Coronary artery (tissue), 2 donors: ENCODE measurements at places on chromosomes 13 and 19.

DNA sequence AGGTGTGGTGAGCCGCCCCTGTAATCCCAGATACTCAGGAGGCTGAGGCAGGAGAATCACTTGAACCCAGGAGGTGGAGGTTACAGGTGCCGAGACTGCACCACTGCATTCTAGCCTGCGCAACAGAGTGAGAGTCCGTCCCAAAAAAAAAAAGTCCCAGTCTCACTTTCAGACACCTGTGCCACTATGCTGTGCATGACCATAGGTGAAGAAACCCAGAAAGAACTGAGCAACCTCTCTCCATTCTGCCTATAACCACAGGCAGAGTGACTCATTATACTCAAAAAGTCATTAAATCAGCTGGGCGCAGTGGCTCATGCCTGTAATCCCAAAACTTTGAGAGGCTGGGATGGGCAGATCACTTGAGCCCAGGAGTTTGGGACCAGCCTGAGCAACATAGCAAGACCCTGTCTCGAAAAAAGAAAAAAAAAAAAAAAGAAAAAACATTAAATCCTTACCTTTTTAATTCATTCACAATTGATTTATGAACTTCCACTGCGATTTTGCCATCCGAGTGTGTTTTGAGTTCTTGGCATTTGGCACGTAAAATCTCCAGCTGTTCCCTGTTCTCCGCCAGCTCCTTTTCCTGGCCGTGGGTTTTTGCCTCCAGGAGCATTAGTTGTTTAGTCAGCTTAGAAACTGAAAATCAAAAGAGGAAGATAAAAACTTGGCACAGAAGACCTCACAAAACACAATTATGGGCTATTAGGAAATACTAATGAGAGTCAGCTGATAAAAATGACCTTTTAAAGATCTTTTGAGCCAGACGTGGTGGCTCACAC is 45.5 kb upstream of the SLC7A9 start:
- no peak for DNase-seq

DNA sequence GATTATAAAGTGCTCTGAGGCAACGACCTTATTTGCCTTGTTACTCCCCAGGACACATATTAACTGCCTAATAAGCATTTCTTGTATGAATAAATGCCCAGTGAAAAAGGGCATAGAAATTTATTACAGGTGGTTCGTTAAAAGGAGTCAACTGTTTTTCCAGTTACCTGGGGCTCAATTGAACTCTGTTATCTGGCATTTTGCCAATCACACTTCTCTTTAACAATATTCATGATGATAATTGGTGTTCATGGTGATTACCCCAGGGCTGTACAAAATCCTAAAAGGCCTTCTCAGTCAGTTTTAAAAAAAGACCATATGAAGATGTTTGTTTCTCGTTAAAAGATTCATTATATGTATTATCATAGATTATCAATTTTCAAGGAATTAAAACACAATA is 57.1 kb downstream of the KL start:
- DNase-seq, result no peak

DNA sequence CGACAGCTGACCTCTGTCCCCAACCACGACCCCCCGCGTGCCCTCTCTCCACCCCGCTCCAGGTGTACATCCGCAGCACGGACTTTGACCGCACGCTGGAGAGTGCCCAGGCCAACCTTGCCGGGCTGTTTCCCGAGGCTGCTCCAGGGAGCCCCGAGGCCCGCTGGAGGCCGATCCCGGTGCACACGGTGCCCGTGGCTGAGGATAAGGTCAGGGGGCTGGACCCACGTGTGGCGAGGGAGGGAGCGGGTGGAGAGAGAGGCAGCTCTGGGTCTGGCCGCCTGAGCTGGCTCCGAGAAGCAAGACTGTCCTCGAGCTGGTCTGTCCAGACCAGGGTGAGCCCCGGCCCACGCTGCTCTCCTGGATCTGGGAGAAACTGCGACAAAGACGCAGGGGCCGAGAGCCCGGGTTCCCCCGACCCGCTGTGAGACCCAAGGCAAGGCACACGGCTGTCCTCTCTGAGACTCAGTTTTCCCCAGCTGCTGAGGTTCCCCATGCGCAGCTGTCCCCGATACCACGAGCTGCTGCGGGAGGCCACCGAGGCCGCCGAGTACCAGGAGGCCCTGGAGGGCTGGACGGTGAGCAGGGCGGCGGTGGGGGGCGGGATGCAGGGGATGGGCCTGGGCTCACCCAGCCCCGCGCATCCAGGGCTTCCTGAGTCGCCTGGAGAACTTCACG is 1.5 kb downstream of the ACP4 start:
- DNase-seq, result no peak

GRCh38 chr13:61700620-61701019 is 285.0 kb upstream of the PCDH20 start:
- no peak for DNase-seq

DNA sequence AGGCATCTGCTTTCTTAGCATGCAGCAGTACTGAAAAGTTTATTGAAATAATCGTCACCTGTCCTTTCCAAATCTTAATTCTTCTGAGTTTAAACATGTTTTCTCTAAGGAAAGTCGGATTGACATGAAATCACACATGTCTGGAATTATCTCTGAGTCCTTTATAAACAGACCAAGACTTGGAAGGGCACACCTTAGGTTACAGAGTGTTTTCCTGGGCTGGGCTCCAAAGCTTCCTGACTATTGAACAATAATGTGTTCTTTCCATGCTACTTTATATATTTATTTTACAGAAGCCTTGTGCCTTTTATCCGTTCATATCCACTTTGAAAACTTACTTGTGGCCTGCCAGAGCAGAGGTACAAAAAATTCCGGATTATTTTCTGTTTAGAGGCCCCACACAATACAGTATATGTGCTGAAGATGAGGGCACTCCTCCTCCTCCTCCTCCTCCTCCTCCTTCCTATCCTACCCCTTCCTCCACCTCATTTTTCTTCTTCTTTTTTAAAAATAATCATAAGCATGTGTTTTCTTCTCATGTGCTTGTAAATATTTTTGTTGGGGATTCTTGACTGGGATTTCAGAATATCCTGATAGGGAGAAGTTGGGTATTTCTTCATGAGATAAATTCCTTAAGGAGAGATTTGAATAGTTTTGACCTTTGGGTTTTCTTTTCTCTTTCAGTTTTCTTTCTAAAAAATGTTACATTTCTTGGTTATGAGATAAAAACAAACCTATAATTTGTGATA is 52.3 kb downstream of the LRCH1 start:
- no peak for DNase-seq

DNA sequence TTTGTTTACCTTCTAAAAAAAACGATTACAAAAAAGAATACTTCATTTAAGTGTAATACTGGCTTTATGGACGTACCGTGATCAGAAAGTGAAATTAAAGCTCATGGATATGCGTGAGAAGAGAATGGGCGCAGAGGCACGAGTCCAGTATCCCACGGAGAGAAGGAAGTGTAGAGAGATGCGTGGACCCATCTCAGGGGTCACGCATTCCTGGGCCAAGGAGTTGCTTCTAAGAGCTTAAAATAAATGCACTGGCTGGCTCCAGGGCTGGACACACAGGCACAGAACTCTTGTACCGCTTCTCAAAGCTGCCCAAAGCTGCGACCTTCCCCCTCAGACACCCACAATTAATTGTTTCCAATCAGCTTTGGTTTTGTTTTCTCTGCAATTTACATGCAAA is 8.7 kb upstream of the SPC24 start:
- DNase-seq, result no peak

GRCh38 chr13:96089749-96090239 is at the start of gene HS6ST3:
Gene HS6ST3, plus strand, starts transcription at chr13:96090107.
- DNase-seq, result no peak

- DNase-seq, result no peak
Measured at GRCh38 chr13:26325876-26326275, 71.9 kb downstream of the CDK8 start.

DNA sequence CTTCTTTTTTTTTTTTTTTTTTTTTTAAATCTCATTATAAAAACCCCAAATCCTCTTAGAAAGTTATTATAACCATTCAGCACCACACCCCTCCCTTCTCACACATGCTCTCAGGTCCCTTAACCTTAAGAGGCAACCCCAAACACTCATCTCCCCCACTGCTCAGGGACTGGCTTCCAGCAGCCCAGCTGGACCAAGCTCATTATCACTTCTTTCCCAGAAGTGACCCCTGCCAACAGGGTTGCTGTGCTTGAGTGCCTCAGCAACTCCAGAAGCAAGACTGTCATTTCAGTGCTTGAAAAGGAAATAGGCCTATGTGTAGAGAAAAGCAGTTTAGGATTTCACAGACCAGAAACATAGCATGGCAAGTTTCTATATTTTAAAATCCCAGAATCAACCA is 84.3 kb downstream of the SLAIN1 start:
- DNase-seq, result no peak

DNA sequence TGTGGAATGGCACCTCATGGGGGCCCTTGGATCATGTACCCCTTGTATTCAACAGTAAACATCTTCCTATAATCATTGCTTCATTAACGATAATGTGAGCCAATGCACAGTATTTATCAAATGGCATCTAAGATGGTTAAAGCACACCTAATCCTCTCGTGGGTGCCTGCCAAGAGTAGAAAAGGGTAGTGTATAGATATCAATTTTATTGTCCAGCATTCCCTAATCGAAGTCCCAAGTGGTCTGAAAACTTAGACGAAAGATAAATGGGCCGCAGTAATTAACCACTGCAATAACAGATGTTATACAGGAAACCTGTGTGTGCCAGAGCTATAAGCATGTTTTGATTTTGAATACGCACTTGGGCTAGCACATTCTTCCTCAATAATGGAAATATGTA is 667 bp upstream of the MBNL2 start:
- no peak for DNase-seq

DNA sequence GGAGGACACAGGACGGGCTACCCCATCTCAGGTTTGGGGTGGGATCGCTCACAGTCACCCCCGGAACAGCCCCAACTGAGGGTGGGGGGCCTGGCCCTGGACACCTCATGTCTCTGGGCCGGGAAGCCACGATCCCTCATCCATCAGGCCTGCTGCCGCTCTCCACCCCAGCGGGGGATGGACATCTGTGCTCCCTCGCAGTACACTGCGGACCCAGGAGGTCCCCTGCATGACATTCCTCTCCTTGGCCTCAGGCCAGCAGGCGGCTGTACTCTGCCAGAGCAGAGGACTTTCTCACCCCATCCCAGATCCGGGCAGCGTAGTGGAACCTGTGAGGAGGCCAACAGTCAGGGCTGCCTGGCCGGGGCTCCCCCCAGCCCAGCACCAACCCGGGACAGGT is 15.5 kb downstream of the IRGC start:
- DNase-seq, result no peak

DNA sequence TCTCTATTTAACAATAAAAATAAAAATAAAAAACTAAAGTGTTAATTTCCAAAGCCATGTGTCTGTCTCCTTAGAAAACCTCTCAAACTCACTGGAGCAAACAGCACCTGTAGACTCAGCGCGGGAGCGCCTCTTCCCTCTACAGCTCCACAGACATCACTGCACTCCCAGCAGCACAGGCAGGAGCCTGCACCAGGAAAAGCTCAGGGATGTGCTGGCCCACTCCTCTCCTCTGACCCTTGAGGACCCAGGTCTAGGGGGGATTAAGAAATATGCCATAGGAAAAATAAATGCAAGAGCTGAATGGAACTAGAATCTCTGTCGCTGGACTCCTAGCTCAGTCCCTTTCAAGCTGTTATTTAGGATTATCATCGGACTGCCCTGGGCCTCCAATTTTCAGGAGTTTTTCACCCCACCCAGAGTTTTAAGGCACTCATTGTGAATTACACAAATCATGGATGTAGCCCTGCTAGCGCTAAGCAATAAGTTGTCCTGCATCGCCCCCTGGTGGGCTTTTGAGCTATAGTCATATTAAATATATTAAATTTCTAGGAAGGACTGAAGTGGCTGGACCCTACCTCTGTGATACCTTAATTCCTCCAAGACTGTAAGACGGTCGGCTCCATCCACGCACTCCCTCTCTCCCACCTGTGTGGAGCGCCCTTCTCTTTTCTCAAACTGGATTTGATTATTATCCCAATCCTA is 333.9 kb downstream of the UQCRFS1 start:
- no peak for DNase-seq

GRCh38 chr13:81987159-81987558 is 1646.2 kb upstream of the SPRY2 start:
- DNase-seq, result no peak

DNA sequence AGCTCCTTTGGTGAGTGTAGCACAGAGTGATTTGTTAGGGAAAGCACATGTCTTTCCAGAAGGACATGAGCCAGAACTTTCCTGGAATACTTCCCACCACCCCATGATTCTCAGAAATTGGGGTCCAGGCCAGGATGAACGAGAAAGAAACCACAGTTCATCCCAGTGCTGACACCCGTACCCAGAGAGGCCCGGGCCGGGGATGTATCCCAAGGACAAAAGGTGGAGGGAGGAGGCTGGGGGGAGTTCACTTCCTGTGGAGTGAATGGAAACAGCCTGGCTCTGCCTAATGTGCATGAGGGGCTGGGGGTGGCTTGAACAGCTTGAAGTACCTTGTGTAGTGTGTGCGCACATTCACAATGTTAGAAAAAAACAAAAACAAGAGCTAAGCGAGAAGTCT is 47.5 kb downstream of the CDADC1 start:
- DNase-seq, result no peak

DNA sequence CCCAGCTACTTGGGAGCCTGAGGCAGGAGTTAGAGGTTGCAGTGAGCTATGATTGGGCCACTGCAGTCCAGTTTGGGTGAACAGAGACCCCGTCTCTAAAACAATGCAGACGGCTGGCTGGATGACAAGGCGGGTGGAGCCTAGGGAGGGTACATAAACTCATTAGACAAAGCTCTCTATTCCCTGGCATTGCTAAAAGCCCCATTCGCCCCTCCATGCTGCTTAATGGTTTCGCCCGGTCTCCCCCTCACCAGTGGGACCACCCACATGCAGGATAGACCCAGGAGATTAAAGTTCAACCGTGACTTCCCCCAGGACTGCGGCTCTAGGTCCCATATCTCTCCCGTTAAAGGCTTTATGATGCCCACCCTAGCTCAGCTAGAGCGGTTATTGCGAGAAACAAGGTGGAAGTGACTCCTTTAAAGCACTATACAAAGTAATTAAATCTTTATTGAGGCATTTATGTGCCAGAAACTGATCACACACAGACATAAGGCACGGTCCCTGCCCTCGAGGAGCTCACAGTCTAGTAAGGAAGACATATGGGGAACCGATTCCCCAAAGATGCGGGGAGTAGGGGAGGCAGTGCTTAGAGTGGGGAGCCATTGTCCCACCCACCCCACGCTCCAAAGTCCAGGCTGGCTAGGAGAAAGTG is 4.9 kb downstream of the LYPD3 start:
- no peak for DNase-seq

- DNase-seq, result no peak
Measured at GRCh38 chr13:40390401-40390916, 276.0 kb downstream of the FOXO1 start.

DNA sequence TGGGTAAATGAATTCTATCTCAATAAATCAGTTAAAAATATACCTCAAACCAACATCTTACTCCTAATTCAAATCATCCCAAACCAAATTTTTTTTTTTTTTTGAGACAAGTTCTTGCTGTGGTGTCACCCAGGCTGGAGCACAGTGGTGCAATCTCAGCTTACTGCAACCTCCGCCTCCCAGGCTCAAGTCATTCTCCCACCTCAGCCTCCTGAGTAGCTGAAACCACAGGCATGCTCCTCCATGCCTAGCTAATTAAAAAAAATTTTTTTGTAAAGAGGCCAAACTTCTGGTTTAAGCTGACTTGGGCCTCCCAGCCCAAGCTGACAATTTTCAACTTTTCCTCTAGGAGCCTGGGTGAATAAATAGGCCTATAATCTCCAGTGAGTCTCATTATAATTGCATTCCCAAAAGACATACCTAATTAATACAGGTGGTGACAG is 22.1 kb upstream of the OLFM2 start:
- no peak for DNase-seq

GRCh38 chr13:113411216-113412023 is 41.9 kb downstream of the ADPRHL1 start:
- peak; percentile 88 for DNase-seq

- no peak for DNase-seq
Measured at GRCh38 chr19:4717966-4718701, 5.5 kb downstream of the DPP9 start.
